ENCODE measurements at places on chromosomes 4 and X. TPM values are rescaled to one million over a fixed set of nuclear protein-coding genes. Genes with fewer than 3 reads are reported as not detected.
A peak's percentile ranks its signal among the peaks of the same experiment; 100 is the strongest.

DNA sequence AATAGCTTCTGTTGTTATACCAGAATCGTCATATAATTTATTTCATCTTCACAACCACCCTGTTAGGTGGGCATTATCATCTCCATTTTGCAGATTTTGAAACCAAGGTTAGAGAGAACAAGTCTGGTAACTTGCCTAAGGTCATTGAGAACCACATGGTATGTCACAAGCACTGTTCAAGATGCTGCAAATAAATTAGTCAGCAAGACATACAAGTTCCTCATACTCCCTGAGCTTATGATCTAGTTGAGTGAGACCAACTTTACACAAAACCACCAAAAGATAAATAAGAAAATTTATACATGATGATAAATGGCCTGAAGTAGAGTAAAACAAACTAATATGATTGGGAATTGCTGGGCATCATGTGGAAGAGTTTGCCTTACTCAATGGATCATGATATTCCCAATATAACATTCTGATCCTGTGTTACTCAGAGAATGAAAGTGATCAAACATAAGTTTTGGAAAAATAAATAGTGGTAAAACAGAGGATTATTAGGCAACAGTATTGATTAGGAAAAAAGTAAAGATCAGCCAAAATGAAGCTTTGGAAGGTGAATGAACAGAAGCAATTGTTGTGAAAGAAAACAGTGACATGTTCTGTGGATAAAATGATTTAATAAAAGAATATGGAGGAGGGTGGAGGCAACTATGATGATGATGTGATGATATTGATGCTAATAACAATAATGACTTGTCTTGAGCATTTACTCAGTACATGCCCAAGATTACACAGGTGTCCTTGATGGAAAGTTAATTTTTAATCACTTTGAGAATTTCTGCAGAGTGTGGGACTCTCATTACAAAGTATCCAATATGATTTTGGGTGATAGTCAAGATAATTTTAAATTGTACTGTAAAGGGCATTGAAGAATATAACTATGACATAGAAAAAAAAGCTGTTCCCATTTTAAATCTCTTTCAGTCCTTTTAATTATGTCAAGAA lies 34.1 kb upstream of the IL1RAPL1 start:
- H3K4me1 ChIP-seq = no peaks in the 10 kb centered on the region
- H3K27ac ChIP-seq = no peak overlapping the region
- no peak for DNase-seq
- no peaks in the 10 kb centered on the region for H3K36me3 ChIP-seq

- H3K4me1 ChIP-seq = no peaks in the 10 kb centered on the region
- no peaks in the 10 kb centered on the region for H3K36me3 ChIP-seq
- H3K27ac ChIP-seq = no peak overlapping the region
- no peak for DNase-seq
Measured at GRCh38 chr4:100968046-100968445, 379.3 kb downstream of the PPP3CA start.

DNA sequence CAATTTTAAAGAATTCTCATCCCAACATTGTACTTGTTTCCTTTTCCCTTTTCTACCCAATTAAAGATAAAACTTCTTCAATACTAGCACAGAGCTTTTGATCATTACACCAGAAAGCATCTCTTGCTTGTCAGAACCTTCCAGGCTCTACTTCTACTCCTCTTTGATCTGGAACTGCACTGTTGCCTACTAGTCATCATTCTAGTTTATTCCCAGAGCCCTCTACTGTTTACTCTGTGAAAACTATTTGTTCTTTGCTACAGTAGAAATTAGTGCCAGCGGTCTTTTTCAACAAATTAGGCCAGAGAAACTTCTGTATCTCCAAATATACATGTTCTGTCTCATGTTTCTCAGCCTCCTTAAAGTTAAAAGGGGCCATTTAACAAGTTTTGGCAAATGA lies 46.8 kb upstream of the TMPRSS11F start:
- H3K27ac ChIP-seq = no peak overlapping the region
- DNase-seq = no peak
- H3K27me3 ChIP-seq = peaks cover 8% of the 10 kb centered on the region
- peaks cover 2% of the 10 kb centered on the region for H3K4me1 ChIP-seq

- peaks cover 2% of the 10 kb centered on the region for H3K4me1 ChIP-seq
- no peaks in the 10 kb centered on the region for H3K27me3 ChIP-seq
- no peak for DNase-seq
- no peaks in the 10 kb centered on the region for H3K36me3 ChIP-seq
- H3K4me3 ChIP-seq = no peak overlapping the region
Measured at GRCh38 chr4:56308384-56308783, 78.9 kb downstream of the AASDH start.

SYN1 gene
- total RNA-seq = 0.35 TPM

- H3K4me3 ChIP-seq = no peak overlapping the region
- H3K27me3 ChIP-seq = no peaks in the 10 kb centered on the region
- no peaks in the 10 kb centered on the region for H3K36me3 ChIP-seq
- DNase-seq = no peak
Measured at GRCh38 chr4:41432881-41433280, 105.1 kb upstream of the LIMCH1 start.

DNA sequence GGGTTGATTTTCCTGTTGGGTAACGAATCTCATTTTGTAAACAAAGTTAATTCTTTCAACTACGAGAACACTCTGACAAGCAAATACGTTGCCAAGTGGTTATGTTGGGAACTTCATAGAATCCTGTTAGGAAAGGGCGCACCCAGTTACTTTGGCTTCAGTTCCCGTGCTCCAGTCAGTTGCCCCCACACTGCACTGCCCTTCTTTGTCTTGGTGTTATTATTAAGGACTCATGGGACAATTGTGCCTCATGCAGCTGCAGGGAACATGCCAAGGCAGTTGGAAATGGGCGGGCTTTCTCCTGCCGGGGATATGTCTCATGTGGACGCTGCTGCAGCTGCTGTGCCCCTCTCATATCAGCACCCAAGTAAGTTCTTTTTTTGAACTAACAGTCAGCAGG lies 28.9 kb downstream of the OFD1 start:
- no peak overlapping the region for H3K4me3 ChIP-seq
- H3K27me3 ChIP-seq = no peaks in the 10 kb centered on the region
- no peak overlapping the region for H3K27ac ChIP-seq
- peaks cover 5% of the 10 kb centered on the region for H3K4me1 ChIP-seq
- peaks cover 27% of the 10 kb centered on the region for H3K36me3 ChIP-seq

GRCh38 chrX:7283741-7284140 lies 135.8 kb upstream of the PUDP start:
- no peaks in the 10 kb centered on the region for H3K27me3 ChIP-seq
- no peak overlapping the region for H3K4me3 ChIP-seq
- H3K4me1 ChIP-seq = no peaks in the 10 kb centered on the region

GRCh38 chr4:141647966-141648365 lies 11.6 kb downstream of the IL15 start:
- DNase-seq = no peak
- H3K27me3 ChIP-seq = peaks cover 11% of the 10 kb centered on the region
- no peak overlapping the region for H3K27ac ChIP-seq

GRCh38 chrX:150406596-150406995 lies 43.5 kb downstream of the MAMLD1 start:
- H3K27me3 ChIP-seq = no peaks in the 10 kb centered on the region
- H3K27ac ChIP-seq = no peak overlapping the region
- H3K36me3 ChIP-seq = no peaks in the 10 kb centered on the region
- no peak for DNase-seq

OTC gene
- total RNA-seq = not detected

PPARGC1A gene
- not detected for total RNA-seq

DNA sequence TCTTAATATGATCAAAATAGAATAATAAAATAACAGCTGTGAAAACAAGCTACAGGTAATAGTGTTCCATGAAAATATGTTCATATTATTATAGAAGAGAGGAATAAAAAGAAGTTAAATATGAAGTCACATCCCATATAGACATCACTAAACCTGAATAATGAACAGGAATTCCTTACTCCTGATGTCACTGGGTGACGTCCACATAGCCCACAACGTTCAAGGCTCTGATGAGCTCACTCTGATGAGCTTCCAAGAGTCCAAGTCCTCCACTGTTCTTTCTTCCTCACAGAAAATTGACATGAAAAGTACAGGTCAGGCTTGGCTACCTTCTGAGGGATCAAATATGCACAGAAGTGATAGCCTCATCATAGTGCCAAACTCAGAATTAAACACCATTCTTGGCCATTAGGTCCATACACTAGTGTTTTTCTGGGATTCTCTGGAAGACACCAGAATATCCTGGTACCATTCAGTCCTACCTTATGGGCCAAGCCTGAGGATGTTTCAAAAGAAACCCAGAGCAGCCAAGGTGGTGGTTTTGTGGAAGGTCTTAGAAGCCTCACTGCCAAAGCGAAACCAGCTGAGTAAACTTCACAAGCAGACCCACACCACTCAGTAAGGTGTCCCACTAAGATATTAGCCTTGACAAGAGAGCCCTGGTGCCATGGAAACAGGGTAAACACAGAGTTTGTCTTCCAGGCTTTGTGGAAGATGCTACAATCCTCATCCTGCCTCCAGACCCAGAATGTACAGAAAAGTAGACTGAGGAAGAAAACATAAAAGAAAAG lies 138.4 kb upstream of the HHIP start:
- H3K27me3 ChIP-seq = peaks cover 2% of the 10 kb centered on the region
- DNase-seq = no peak
- H3K4me1 ChIP-seq = no peaks in the 10 kb centered on the region
- H3K36me3 ChIP-seq = no peaks in the 10 kb centered on the region
- no peak overlapping the region for H3K4me3 ChIP-seq

PWWP3B gene
- total RNA-seq = not detected

DNA sequence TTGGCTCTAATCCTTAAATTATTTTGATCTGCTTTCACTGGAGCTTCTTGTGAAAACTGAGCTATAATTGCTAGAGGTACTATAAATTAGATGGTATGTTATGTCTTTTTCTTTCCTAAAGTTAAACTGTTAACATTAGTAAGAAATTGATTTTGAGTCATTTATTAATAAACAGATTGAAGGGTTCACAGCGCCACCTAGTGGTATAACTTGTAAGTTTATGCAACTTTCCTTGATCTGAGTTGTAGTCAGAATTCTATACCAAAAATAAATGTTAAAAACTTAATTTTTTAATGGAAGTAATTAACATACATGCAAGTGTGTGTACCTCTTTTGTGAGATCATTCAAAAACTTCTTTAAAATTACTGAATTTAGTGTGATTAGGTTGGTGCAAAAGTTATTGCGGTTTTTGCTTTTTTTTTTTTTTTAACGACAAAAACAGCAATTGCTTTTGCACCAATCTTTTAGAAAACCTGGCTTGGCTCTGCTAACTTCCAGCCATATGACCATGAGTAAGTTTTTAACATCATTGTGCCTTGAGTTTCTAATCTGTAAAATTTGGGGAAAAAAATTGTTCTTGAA lies 151.5 kb downstream of the CENPC start:
- DNase-seq = peak; percentile 43
- H3K4me3 ChIP-seq = no peak overlapping the region
- no peaks in the 10 kb centered on the region for H3K36me3 ChIP-seq
- H3K4me1 ChIP-seq = no peaks in the 10 kb centered on the region
- H3K27me3 ChIP-seq = peaks cover 11% of the 10 kb centered on the region

GRCh38 chrX:94058728-94059382 lies 384.8 kb downstream of the FAM133A start:
- DNase-seq = no peak
- H3K36me3 ChIP-seq = no peaks in the 10 kb centered on the region
- no peaks in the 10 kb centered on the region for H3K4me1 ChIP-seq
- H3K27ac ChIP-seq = no peak overlapping the region
- H3K27me3 ChIP-seq = no peaks in the 10 kb centered on the region

CSAG2 gene
- total RNA-seq = not detected

DNA sequence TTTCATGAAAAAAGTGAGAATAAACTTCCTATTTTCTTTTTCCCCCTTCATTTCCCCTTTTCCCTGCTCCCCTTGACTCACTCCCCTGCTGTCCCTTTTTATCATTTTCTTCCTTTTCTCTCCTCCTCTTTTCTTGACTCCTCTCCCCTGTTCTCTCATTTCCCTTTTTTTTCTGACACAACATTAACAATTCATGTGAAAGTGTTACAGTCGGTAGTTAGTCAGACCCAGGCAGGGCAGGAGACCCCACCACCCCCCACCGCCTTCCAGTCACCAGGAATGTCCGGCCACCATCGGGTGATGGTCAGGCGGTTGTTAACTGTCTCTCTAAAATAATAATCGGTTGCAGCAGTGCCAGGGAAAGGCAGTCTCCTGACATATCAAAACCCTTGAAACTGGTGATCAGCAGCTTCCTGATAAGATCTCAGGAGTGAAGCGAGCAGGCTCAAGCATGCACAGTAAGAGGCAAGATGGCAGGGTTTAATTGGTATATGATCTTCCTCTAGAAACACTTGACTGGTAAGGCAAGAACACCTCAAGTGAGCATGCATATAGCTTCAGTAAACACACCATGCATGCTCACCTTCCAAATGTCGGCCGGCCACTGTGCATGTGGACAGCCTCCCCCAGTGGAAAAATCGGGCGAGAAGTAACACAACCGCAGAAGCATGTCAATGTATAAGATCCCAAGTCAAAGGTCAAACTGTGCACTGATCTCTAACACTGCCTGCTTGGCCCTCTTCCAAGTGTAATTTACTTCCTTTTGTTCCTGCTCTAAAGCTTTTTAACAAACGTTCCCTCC lies 191.4 kb downstream of the NDST4 start:
- no peaks in the 10 kb centered on the region for H3K36me3 ChIP-seq
- no peak for DNase-seq
- no peak overlapping the region for H3K4me3 ChIP-seq
- no peak overlapping the region for H3K27ac ChIP-seq

GAGE12J gene
- total RNA-seq = not detected

ITM2A gene
- total RNA-seq = 148 TPM

- H3K27ac ChIP-seq = no peak overlapping the region
- no peaks in the 10 kb centered on the region for H3K36me3 ChIP-seq
- H3K27me3 ChIP-seq = no peaks in the 10 kb centered on the region
- no peak for DNase-seq
- no peak overlapping the region for H3K4me3 ChIP-seq
Measured at GRCh38 chr4:7614350-7614949, 179.7 kb upstream of the PSAPL1 start.

GRCh38 chr4:80568891-80569290 lies 233.4 kb downstream of the CFAP299 start:
- H3K4me1 ChIP-seq = peaks cover 5% of the 10 kb centered on the region
- DNase-seq = no peak
- no peaks in the 10 kb centered on the region for H3K36me3 ChIP-seq
- H3K27ac ChIP-seq = no peak overlapping the region
- H3K4me3 ChIP-seq = no peak overlapping the region
- no peaks in the 10 kb centered on the region for H3K27me3 ChIP-seq

DNA sequence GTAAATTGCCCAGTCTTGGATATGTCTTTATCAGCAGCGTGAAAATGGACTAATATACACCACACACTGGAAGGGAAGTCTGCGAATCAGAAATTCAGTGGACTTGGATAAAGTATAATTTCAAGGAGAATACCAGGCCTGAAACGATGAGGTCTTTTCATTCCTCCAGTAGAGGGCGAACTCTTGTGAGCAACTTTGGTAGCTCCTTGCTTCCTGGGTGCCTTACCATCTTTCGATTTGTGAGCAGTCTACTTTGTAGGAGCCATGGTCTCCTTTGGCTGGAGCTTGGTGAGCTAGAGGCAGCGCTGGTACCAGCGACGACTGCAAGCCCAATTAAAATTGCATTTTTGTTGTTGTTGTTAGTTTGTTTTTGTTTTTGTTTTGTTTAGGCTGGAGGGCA lies 791.9 kb downstream of the FAT4 start:
- no peak overlapping the region for H3K27ac ChIP-seq
- H3K36me3 ChIP-seq = no peaks in the 10 kb centered on the region
- no peaks in the 10 kb centered on the region for H3K27me3 ChIP-seq
- H3K4me3 ChIP-seq = no peak overlapping the region
- no peaks in the 10 kb centered on the region for H3K4me1 ChIP-seq
